Stimulated activated CD8-positive, alpha-beta memory T cell treated with anti-CD3 and anti-CD28 coated beads, Interleukin-7, amount 100 ng/mL, for 24 hours (primary cell): ENCODE measurements at places on chromosomes 7 and 10.

DNA sequence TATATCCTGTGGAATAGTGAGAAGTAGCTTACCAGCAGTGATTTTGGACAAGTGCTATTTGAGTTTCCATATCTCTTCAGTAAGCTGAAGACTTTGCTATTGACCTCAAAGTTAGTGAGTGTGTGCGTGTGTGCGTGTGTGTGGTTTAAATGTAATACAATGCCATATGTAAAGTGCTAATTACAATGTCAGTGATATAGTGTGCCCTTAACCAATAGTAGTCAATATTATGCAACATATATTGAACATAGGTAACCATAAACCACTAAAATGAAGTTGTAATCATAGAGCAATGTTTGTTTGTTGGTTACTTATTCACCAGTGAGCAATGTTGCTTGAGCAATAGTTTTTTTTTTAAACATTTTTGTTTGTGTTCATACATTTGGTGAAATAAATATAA lies 309.4 kb downstream of the NXPH1 start:
- DNase-seq, result no peak

GRCh38 chr10:113381416-113381815 lies 171.4 kb upstream of the HABP2 start:
- DNase-seq, result no peak

DNA sequence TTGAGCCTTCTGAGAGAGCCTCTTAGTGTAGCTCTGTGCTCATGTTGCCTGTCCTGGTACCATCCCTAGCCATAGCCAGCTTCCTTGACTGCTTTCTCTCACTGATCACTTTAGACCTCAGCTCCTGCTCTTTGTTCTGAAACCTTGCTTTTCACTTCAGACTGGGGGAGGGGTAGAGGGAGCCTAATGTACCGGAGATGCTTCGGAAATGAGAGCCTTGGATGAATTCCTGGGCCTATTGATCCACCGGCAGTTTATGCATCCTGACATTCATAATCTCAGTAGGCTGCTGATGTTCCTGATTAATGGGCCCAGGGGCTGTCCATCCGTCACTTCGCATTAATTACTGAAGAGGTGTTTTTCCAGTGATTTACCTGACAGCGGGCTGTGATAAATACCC lies 38.8 kb downstream of the R3HCC1L start:
- no peak for DNase-seq

- DNase-seq, result no peak
These were observed 39.0 kb downstream of the TAF3 start for GRCh38 chr10:7857262-7857661.

DNA sequence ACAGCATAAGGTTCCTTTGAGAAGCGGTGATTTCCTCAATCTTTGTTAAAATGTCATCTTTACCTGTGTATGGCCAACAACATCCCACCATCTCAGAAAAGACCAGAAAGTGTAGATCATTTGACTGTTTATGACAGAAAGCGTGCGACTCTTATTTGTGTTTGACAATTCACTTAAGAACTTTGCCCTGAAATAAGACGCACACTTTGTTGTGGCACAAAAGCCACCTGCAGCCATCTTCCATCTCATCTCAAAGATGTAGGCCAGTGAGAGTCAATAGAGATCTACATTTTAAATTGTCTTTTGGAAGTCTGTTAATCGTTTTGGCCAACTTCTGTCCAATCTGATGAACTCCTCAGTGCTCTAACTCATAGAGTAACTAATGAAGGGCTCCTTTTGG lies 114.0 kb downstream of the CALN1 start:
- no peak for DNase-seq

GRCh38 chr10:109328001-109328400 lies 595.3 kb downstream of the XPNPEP1 start:
- DNase-seq, result no peak

GRCh38 chr7:44154703-44155102 lies 13.6 kb upstream of the MYL7 start:
- DNase-seq, result no peak

- no peak for DNase-seq
These were observed 76.4 kb downstream of the C10orf90 start for GRCh38 chr10:126593968-126594701.

DNA sequence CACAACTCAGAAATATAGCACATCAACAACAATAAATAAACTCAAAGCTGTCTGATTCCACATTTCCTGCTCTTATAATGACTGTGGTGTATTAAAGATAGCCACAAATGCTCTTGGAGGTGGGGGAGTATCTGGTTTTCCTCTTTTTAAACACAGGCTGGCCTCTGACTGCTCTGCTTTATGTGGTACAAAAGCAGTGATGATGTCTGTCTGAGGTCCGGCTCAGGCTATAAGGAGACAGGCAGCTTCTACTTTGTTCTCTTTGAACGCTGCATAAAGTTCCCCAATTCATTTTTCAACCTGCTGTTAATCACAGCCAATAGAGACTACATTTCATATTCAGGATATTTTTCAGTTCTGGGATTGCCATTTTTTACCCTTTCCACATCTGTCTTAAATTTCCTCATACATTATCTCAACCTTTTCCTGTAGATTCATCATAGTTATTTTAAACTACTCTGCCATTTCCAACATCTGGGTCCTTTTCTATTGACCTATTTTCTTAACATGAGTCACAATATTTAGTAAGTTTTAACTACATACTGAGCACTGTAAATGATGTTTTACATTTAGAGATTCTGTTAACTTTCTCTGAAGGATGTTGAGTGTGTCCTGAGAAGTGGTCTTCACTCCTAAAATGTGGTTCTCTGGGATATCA lies 64.9 kb downstream of the CRPPA start:
- no peak for DNase-seq

DNA sequence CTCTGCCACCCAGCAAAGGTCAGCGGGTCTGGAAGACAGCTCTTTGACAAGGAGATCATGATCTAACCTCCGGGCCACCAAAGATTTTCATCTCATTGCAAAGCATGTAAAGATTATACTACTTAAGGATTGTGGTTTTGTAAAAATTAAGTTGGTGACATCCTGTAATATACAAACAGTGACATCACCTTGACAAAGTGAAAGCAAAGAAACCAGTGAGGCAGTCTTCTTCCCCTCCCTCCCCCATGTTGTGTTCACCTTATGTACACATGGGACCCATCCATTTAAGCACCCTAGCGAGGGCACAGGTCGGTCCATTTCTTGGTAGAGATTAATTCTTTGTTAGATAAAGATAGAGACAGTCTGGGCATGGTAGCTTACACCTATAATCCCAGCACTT lies 3.9 kb downstream of the MDH2 start:
- no peak for DNase-seq

- DNase-seq, result no peak
These were observed 41.6 kb downstream of the KMT2E start for GRCh38 chr7:105055621-105056020.

DNA sequence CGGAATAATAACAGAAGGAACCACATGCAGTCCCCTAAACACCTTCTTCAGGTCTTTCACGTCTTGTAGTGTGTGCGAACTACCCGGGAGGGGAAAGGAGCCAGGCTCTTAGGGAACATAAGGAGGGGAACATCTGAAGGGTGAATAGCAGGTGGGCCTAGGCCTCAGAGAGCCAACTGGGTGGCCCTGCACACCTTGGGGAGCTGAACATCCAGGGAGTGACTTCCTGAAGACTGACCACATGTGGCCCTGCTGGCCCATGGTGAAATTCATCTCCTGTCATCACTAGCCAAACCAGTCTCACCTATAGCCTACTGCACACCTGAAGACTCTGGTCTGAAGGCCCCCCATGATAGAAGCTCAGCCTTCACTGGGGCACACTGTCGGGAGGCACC lies 5.6 kb downstream of the CALML3 start:
- no peak for DNase-seq

GRCh38 chr7:128672927-128673517 lies 930 bp downstream of the GARIN1A start:
- no peak for DNase-seq

DNA sequence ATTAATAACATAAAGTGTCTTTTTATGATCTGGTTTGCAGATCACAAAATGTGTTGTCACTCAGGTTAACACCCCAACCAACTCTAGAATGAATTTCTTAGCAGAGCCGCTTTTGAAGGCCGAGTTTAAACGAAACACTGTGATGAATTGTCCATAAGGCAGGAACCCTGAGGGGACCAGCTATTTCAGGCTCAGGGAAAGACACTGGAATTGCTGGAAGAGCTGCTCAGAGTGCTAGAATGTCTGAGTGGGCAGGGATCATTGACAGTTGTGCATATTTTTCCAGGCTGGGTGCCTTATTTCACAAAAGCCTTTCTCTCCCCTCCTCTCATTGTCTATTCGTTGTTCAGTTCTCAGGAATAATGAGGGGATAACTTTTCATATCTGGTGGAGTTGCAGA lies 68.7 kb upstream of the PRKG1 start:
- DNase-seq, result no peak

- no peak for DNase-seq
These were observed 109.4 kb upstream of the CTBP2 start for GRCh38 chr10:125269716-125270115.

DNA sequence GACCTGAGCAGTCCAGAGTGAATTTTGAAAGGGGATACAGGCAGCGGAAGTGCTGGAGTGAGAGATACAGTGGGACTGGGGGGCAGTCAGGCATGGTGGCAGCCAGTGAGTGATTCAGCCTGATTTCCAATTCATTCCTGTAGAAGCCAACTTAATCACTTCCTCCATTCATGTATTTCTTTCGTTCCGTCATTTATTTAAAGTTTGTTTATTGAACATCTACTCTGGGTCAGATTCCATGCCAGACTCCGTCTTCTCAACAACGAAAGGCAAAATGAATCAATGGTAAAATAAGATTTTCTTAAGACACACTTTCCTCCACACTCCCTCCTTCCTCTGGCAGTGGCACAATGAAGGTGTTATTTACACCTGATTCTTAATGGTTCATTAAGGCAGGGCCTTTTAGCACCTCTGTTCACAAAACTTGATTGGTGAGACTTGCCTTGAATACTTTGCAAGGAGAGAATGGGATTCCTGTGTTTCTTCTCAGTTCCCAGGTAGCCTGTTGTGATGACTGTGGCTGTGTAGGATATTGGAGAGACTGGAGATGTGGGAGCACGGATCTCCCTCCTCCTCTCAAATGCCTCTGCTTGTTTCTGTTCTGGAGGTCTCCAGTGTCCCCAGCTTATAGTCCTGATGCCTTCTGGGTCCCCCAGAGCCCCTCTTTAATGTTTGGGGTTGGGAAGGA lies 27.9 kb downstream of the ADCYAP1R1 start:
- DNase-seq, result no peak

DNA sequence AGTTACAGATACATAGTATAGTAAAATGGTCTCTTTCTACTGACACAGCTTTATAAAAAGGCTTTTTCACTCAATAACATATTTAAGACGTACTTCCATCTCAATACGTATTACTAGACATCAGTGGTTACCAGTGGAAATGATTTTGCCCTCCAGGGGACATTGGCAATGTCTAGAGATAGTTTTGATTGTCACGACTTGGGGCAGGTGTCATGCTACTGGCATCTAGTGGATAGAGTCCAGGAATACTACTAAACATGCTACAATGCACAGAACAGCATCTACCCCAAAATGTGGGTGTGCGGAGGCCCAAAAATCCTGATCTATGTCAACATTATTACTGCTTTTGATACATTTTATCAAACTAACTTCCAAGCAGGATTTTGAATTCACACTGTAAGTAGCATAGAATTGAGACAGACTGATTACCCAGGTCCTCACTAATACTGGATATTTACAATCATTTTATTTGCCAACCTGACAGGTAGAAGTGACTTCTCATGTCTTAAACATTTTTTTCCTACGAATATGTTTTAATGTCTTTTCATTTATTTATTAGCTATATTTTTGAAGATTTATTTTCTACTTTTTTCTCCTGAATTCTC lies 53.8 kb downstream of the HGF start:
- DNase-seq, result no peak

GRCh38 chr10:43452356-43452914 lies 15.5 kb downstream of the ZNF487 start:
- DNase-seq, result no peak

DNA sequence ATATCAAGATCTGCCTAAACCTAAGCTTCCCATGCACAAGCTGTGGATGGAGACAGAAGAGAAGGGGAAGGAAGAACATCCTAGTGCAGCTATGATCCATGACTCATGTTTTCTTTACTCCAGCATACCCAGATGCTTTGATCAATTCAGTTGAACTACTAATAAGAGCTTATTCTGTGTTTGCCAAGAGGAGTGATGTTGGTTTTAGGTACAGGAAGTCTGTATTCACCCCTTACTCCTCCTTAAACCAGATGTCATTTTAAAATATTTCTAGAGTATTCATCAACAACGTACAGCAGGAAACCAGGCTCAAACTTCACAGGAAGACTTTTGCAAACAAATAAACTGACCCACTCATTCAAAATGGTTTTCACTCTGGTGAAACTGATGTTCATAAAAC lies 29.2 kb downstream of the PANK1 start:
- DNase-seq, result no peak

DNA sequence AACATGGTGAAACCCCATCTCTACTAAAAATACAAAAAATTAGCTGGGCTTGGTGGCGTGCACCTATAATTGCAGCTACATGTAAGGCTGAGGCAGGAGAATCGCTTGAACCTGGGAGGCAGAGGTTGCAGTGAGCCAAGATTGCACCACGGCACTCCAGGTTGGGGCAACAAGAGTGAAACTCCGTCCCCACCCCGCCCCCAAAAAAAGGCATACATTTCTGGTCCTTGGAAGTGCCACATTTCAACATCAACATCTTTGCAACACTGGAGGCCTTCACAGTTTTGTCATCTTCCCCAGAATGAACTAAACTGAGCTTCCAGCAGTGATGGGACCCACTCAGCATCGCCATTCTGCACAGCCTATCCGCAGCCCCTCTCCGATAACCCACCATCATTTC lies 36.6 kb downstream of the FAM53B start:
- no peak for DNase-seq

- DNase-seq, result no peak
These were observed 59.7 kb downstream of the SORBS1 start for GRCh38 chr10:95501203-95502094.

DNA sequence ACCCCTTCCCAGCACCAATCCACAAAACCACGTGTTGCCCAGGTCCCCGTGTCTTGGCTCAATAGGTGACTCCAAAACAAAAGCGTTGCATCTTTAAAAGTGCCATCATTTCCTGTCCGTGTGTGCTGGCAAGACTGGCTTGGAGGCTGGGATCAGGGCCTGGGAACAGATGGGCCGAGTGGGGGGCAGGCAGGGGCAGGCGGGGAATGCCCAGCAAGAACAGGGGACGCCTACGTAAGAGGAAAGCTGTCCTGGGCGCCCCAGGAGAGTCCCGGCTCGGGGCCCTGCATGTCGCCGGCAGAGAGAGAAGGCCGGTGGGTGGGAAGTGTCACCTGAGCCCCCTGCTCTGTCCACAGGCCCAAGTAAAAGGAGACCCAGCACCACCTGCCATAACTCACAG lies 86.5 kb downstream of the PAXIP1 start:
- DNase-seq, result no peak

GRCh38 chr10:21529032-21529910 lies 3.8 kb upstream of the SKIDA1 start:
- DNase-seq, result no peak

DNA sequence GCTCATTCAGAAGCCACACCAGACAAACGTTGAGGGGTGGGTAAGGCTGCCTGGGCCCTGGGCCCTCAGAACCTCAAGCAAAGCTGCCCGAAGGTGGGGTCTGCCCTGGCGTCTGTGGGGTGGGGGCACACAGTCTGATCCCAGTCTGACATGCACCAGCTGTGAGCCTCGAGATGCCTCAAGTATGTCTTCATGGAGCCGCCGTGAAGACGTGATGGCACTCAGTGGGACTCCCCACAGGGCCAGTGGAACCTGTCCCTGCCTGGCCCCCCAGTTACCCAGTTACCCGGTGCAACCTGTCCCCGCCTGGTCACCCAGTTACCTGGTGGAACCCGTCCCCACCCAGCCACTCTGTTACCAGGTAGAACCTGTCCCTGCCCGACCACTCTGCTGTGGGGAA lies 351.2 kb downstream of the PTPRN2 start:
- DNase-seq, result no peak
